ENCODE measurements at places on chromosomes 3 and 15. TPM values are rescaled to one million over a fixed set of nuclear protein-coding genes. Genes with fewer than 3 reads are reported as not detected.

- no peak for DNase-seq
Observed at GRCh38 chr3:117218641-117219048, 509.1 kb downstream of the TUSC7 start.

The PARP15 gene
- not detected for total RNA-seq

- DNase-seq: no peak
Observed at GRCh38 chr3:11953778-11954177, 50.4 kb upstream of the SYN2 start.

DNA sequence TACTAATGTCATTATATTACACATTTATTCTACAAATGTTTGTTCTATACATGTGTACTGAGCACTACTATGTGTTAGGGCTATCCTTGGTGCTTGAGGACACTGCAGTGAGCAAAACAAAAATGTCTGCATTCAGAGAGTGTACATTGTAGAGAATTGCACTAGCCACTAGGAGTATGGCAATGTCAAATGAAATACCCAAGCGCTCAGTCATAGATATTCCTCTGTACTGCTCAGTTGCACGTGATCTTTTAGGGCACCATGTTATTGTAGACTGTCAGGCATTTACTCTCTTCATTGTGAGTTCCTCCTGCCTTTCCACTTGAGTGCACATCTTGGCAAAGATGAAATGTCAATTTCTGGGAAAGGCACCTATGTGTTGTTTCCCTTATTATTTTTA, 36.8 kb downstream of the FNDC3B start:
- peak; percentile 57 for DNase-seq

DNA sequence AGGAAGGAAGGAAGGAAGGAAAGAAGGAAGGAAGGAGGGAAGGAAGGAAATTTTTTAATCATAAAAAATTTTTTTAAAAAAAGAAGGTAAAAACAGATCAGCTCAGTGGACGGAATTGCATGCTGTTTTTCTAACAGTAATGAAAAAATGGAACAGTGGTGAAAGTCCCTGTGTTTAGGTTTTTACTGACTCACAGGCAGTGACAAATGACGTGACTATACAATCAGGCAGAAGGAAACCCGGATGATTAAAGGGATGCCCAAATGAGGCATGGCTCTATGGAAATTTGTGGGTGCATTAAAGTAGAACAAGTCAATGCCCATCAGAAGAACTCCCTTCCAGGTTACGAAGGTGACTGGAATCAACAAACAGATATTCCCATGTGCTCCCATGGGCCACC, 135.0 kb downstream of the IMPG2 start:
- DNase-seq: no peak

- no peak for DNase-seq
Observed at GRCh38 chr15:50333229-50333628, 21.8 kb downstream of the GABPB1 start.

DNA sequence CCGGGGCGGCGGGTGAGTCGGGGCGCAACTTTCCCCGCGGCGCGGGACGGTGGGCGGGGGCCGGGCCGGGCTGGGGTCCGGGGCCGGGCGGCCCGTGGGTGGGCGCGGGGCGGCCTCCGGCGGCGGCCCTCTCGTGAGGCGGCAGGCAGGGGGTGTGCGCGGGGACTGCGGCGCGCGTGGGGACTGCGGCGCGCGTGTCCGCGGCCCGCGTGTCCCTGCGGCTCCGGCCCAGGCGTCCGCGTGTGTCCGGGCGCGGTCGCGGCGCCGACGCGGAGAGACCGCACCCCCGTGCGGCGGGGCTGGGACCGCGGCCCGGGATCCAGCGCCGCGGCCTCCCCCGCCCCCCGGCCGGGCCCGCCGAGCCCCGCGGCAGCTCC, 349 bp downstream of the PLXNA1 start:
- DNase-seq: no peak

DNA sequence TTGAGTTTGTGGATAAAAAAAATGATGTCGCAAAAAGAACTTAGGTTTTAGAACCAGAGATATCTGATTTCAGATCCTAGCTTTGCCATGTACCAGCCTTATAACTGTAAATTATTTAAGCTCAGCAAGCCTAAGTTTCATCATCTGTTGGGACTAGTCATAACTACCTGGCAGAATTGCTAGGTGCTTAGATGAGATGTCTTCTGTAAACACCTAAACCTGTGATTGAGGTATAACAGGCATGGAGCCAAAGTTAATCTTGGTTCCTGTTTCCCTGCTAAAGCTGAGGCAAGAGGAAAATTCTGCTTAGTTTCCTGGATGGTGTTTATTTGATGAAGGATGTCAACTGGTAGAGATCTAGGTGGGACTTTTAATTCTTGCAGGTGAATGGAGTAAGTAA, 331.3 kb upstream of the RBMS3 start:
- no peak for DNase-seq

The A4GNT gene
- not detected for total RNA-seq

All from RPMI7951 (cell line).